Pancreas (tissue), 10 donors: ENCODE measurements at places on chromosomes 1 and 21. TPM values are rescaled to one million over a fixed set of nuclear protein-coding genes. Genes with fewer than 3 reads are reported as not detected.

GRCh38 chr1:7703321-7704213 is 67.5 kb upstream of the VAMP3 start:
- H3K4me1 ChIP-seq, result no peaks in the 10 kb centered on the region
- DNase-seq, result peak; percentile 58
- H3K27me3 ChIP-seq, result no peaks in the 10 kb centered on the region
- H3K4me3 ChIP-seq, result no peak overlapping the region
- no peaks in the 10 kb centered on the region for H3K36me3 ChIP-seq

The NMNAT2 gene
- total RNA-seq, result 3.5 TPM

DNA sequence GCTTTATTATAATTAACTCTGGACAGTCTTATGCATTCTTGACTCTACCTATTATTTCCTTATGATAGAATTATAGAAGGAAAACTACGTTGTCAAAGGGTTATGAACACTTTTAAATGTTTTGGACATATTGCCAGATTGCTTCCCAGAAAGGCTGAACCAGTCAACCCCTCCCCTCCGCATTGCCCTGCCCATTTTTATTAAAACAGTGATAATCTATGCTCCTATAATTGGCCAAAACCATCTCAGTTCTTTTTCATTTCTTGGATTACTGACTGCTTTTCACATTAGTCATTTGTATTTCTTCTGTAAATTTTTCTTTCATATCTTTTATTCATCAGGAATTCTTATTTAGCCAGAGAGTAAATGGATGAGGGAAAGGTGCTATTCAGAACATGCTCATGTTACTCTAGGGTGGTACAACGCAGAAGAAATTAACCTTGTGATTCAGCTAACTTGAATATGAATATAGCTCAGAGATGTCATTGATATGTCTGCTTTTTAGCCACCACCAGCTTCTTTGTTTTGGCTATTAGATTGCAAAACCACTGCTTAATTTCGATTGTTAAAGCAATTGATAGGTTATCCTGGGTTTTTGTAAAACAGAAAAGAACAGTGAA is 32.1 kb downstream of the KDM1A start:
- H3K27me3 ChIP-seq, result no peaks in the 10 kb centered on the region
- no peaks in the 10 kb centered on the region for H3K4me1 ChIP-seq
- no peak for DNase-seq
- H3K36me3 ChIP-seq, result peaks cover 4% of the 10 kb centered on the region
- H3K4me3 ChIP-seq, result no peak overlapping the region

- no peaks in the 10 kb centered on the region for H3K4me1 ChIP-seq
- no peak for DNase-seq
- no peaks in the 10 kb centered on the region for H3K27me3 ChIP-seq
- H3K4me3 ChIP-seq, result no peak overlapping the region
Measured at GRCh38 chr1:109201123-109201703, 12.5 kb upstream of the SARS1 start.

DNA sequence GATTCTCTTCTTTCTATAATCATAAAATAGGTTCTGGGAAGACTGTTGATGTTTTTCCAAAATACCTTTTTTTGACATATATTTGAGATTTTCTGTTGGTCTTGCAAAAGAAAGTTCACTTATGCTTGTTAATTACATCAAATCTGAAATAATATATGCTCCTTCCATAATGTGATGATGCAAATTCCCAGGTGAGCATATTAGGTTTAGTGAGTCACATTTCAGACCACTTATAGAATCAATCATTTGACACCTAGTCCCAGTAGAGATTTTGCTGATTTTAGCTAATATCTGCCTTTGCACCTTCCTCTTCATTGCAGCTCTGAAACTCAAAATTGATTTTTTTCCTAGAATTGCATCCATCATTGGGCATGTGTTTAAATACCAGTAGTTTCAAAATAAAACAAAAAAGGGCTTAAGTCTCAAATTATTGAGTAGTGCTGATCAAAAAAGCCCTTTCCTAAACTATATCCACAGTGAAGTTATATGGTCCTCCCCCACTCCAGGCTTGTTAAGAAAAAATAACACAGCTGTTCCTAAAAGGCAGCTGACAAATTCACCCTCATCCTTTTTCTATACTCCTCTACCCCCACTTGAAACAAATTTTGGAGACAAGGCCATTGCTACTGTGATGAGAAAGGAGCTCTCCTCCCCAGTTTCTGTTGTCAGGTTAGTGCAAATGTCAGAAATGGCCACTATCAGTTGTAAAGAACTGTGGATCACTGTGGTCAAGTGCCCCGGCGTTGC is 37.1 kb upstream of the KCNQ4 start:
- no peak overlapping the region for H3K27ac ChIP-seq
- H3K27me3 ChIP-seq, result no peaks in the 10 kb centered on the region
- no peak for DNase-seq
- no peak overlapping the region for H3K4me3 ChIP-seq
- no peaks in the 10 kb centered on the region for H3K4me1 ChIP-seq

The DFFA gene
- total RNA-seq, result 12.9 TPM

DNA sequence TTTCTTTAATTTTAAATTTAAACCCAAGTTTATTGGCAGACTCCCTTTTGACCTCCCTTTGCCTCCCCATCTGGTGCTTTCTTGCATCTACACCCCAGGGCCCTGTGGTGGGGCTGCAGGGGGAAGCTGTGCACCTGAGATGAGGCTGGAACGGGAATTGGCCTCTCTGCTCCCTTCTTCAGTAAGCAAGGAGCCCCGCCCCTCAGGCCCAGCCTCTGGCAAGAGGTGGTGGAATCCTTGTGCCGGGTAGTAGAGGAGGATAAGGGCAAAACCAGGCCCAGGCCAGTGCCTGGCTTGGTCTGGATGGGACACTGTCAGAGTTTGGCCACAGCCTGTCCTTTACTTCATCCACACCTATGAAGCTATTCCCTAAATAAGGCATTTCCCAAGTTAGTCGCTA is 25.1 kb downstream of the ATP8B2 start:
- H3K4me1 ChIP-seq, result peaks cover 23% of the 10 kb centered on the region
- H3K27me3 ChIP-seq, result no peaks in the 10 kb centered on the region
- no peak overlapping the region for H3K4me3 ChIP-seq
- H3K27ac ChIP-seq, result no peak overlapping the region
- peaks cover 5% of the 10 kb centered on the region for H3K36me3 ChIP-seq
- DNase-seq, result no peak

GRCh38 chr1:32273391-32274208 is 18.3 kb upstream of the HDAC1 start:
- H3K4me3 ChIP-seq, result no peak overlapping the region
- no peaks in the 10 kb centered on the region for H3K4me1 ChIP-seq
- no peaks in the 10 kb centered on the region for H3K27me3 ChIP-seq
- no peak for DNase-seq
- H3K36me3 ChIP-seq, result no peaks in the 10 kb centered on the region

The EPHB2 gene
- total RNA-seq, result 9.9 TPM

GRCh38 chr1:185238447-185238846 is 78.6 kb downstream of the IVNS1ABP start:
- no peak for DNase-seq
- H3K36me3 ChIP-seq, result no peaks in the 10 kb centered on the region
- no peaks in the 10 kb centered on the region for H3K27me3 ChIP-seq
- no peak overlapping the region for H3K4me3 ChIP-seq

DNA sequence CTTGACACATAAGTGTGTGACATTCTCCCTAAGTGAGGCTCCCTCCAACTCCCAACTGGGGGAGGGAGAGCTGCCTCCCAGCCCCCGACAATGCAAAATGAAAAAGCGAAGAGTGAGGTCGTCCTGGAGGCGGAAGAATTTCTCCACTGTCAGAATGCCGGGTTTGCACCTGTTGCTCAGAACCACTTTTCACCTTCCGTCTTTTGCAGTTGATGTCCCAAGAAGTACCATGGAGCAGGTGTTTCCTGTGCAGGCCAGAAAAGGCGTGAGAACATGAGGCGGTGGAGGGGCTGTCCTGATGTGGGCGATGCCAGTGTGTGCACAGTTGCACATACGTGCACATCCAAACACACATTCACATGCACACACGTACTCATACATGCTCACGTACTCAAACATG is 158.6 kb upstream of the AJAP1 start:
- H3K4me3 ChIP-seq, result no peak overlapping the region
- H3K27ac ChIP-seq, result no peak overlapping the region
- no peaks in the 10 kb centered on the region for H3K36me3 ChIP-seq
- no peaks in the 10 kb centered on the region for H3K27me3 ChIP-seq

- peak; percentile 66 for DNase-seq
- peak overlapping the region; percentile 100 for H3K27ac ChIP-seq
- no peaks in the 10 kb centered on the region for H3K27me3 ChIP-seq
- H3K36me3 ChIP-seq, result no peaks in the 10 kb centered on the region
Measured at GRCh38 chr1:228164561-228165371, 838 bp upstream of the IBA57 start.

The PAQR6 gene
- 0.51 TPM for total RNA-seq

DNA sequence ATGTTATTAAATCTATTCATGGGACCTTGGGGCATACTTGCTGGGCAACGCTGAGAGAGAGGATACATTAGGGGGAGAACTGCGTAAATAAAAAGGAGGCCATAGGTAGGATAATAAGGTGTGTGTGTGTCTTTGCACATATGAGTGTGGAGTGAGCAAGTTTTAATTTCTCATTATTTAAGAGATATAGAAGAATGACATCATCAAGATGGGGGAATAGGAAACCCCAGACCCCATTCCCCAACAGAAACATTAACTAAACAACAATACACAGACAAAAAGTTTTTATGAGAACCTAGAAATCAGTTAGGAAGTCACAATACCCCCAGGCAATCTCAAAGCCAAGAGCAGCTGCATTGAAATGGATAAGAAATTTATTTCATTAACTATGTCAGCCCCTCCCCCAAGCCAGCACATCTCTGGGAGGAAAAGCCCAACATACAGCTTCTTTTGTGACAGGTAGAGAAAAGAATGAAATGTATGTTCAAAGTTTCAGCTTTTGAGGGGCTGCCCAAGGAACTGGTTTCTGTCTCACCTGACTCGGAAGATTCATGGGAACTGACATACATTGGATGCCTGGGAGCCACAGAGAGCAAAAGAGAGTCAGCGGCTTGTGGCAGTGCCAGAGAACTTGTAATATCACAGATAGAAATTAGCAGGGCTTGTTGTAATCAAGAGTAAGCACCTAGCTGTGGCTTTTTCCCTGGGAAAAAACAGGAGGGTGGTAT is 234.3 kb upstream of the NFIA start:
- no peaks in the 10 kb centered on the region for H3K27me3 ChIP-seq
- H3K36me3 ChIP-seq, result no peaks in the 10 kb centered on the region
- H3K4me3 ChIP-seq, result no peak overlapping the region
- no peaks in the 10 kb centered on the region for H3K4me1 ChIP-seq
- H3K27ac ChIP-seq, result no peak overlapping the region

The MEX3A gene
- total RNA-seq, result 0.60 TPM

The RGS13 gene
- not detected for total RNA-seq

The B4GALT2 gene
- 16.7 TPM for total RNA-seq

GRCh38 chr21:43190951-43191350 is 22.1 kb downstream of the CRYAA start:
- H3K4me3 ChIP-seq, result no peak overlapping the region
- H3K27me3 ChIP-seq, result no peaks in the 10 kb centered on the region
- no peak for DNase-seq
- no peak overlapping the region for H3K27ac ChIP-seq
- no peaks in the 10 kb centered on the region for H3K36me3 ChIP-seq
- H3K4me1 ChIP-seq, result no peaks in the 10 kb centered on the region

- no peak overlapping the region for H3K4me3 ChIP-seq
- no peaks in the 10 kb centered on the region for H3K27me3 ChIP-seq
- H3K27ac ChIP-seq, result no peak overlapping the region
- no peak for DNase-seq
- no peaks in the 10 kb centered on the region for H3K36me3 ChIP-seq
Measured at GRCh38 chr1:67536957-67537666, 106.9 kb upstream of the SERBP1 start.

DNA sequence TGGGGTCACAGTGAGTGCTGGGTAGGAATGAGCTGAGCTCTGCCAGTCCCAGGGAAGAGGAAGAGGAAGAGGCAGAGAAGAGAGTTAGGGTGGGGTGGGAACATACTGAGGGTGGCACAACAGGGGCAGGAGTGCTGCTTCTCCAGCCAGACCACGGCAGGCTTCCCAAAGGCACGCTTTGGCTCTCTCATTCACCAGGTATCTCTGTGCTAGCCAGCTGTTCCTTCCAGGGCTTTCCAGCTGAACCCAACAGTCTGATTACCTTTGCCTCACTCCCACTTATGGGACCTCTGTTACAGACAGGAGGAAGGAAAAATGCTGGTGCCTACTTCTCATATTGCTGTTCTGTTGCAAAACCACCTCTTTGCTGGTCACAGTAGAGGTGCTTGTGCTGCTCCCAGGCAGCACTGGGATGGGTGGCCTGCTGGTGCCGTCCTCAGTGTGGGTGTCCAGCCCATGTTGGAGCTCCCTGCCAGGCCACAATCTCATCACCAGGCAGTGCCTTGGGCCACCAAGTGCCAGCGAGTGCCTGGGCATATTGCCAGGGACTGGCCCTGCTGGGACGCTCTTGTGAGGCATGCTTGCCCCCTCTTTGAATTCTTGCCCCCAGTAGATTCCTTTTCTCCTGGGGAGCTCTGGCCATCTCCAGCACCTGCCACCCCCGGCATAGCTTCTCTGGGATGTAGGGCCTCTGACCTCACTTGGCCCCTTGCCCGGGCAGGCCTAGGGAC is 2.1 kb downstream of the ADORA1 start:
- H3K36me3 ChIP-seq, result no peaks in the 10 kb centered on the region
- DNase-seq, result peak; percentile 84
- H3K27ac ChIP-seq, result peak overlapping the region; percentile 55
- no peaks in the 10 kb centered on the region for H3K27me3 ChIP-seq
- H3K4me1 ChIP-seq, result peaks cover 11% of the 10 kb centered on the region

DNA sequence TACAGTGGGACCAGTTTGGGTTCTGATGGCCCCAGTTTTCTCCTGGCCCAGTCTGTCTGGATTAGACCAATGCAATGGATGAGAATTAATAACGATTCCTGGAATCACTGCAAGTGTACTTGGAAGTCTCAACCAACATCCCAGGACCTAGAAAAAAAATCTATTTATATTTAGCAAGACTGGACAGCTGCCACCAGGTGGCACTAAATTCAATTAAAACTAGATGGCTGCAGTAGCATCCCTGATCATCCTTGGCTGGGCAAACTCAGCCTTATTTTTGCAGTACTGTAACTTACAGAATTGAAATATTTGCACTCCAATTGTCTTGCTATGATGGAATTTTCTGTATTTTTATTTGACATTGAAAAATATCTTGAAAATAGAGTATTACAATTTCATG is 165.7 kb downstream of the NCAM2 start:
- DNase-seq, result peak; percentile 6
- H3K4me3 ChIP-seq, result no peak overlapping the region
- no peak overlapping the region for H3K27ac ChIP-seq
- no peaks in the 10 kb centered on the region for H3K27me3 ChIP-seq

The RBP7 gene
- total RNA-seq, result 0.76 TPM

The FOXO6 gene
- 1.4 TPM for total RNA-seq

GRCh38 chr1:206891412-206891811 is 5.8 kb upstream of the IL24 start:
- no peaks in the 10 kb centered on the region for H3K4me1 ChIP-seq
- H3K4me3 ChIP-seq, result no peak overlapping the region
- H3K36me3 ChIP-seq, result no peaks in the 10 kb centered on the region
- no peak overlapping the region for H3K27ac ChIP-seq
- H3K27me3 ChIP-seq, result peaks cover 3% of the 10 kb centered on the region

DNA sequence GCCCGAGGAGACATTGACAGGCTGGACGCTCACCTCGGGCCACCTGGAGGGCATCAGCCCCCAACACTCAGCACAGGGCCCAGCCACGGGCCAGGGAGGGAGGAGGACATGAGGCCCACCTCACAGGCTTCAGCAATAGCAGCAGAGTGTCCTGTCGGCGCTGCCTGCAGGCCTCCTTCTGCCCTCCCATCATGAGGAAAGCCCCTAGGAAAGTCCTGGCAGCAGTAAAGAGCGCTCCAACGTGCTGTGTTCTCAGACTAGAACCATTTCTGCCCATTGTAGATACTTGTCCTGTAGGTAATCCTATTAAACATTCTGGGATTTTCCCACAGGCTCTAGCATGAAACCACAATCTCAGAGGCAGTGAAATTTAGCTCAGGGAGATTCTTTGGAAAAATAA is 62.0 kb upstream of the GALNT2 start:
- H3K27ac ChIP-seq, result no peak overlapping the region
- no peak overlapping the region for H3K4me3 ChIP-seq
